ENCODE measurements at places on chromosomes 1 and 21.

- no peak for DNase-seq
Observed at GRCh38 chr1:214980921-214981320, 101.6 kb upstream of the KCNK2 start.

- DNase-seq = no peak
Observed at GRCh38 chr1:78665809-78666208, 16.2 kb downstream of the IFI44 start.

DNA sequence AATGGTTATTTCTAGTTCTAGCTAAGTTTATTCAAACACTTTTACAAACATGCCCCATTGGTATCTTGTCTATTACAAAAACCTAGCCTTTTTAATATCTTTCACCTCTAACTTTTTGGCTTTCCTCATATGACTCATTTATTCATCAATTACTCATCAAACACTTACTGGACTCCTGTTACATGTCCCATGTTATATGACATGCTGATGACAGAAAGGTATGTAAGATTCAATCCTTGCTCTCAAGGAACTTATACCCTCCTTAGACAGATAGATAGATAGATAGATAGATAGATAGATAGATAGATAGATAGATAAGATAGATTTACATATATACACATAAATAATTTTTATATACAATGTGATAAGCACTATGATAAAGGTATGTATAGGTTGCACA is 33.9 kb upstream of the INSL5 start:
- no peak for DNase-seq

DNA sequence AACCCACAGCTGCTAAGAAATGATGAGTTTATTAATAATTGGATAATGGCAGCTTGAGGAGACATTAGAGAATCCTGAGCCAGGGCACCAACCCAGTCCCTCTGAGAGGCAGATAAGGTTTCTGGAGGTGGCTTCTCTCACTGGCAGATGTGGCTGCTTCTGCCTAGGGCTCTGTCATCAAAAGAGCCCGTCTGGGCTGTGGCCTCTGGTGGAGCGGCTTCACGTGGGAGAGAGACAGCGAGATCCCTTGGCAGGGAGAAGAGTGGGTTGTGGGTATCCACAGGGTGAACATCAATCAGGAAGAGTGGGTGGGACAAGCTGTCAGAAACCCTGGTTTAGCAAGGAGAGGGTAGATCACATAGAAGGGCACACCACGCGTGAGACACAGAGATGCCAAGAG is 30.0 kb downstream of the VWA5B1 start:
- DNase-seq = no peak

DNA sequence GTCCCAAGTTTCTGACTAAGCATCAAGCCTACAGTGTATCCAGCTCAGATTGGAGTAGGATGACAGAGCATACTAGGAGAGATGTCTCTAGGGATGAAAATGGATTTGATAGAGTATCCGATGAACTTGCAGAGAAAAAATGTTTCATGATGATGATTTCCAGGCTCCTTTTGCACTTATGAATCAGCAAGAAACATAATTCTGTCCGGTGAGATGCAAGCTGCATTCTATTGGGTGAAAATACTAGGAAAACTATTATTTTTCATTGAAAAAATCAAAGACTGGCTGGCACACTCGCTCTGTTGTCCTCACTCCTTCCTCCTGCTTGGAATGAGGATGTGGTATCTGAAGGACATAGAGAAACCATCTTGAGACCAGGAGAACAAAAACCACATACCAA is 35.4 kb upstream of the RAB3GAP2 start:
- no peak for DNase-seq

- DNase-seq = peak; percentile 51
Observed at GRCh38 chr1:43315963-43316737, 15.4 kb downstream of the TIE1 start.

DNA sequence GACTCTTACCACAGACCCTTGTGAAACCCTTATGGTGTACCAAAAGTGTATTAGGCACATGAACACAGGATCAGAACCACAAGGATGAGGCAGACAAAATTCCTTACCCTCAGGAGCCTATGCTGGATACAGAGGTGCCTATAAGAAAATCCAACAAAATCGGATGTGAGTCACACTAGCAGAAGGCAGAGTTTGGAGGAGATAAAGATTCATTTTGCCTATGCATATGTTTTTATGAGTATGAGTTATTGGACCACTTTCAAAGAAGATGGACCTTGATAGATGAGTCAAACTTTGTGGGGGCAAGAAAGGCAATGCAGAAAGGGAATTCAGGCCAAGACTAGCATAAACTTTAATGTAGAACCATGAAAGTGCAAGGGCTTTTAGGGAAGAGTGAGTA is 17.0 kb downstream of the CAMK1G start:
- DNase-seq = no peak

DNA sequence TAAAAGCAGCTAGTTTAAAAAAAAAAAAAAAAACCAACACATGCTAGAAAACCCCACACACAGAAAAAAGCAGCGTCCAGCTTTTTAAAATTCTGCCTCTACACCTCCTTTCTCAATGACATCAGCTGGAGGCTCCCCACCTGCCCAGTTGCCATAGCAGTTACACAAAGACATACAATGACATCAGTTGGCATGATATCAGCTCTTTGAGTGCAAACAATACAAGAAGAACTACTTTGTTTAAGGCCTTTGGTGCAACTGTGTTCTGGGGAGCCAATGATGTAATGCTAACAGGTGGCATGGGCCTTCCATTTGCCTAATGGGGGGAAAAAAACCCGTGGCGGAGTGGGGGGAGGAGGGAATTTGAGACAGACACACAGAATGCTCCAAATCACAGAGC is 32.9 kb downstream of the DUSP10 start:
- DNase-seq = peak; percentile 70

DNA sequence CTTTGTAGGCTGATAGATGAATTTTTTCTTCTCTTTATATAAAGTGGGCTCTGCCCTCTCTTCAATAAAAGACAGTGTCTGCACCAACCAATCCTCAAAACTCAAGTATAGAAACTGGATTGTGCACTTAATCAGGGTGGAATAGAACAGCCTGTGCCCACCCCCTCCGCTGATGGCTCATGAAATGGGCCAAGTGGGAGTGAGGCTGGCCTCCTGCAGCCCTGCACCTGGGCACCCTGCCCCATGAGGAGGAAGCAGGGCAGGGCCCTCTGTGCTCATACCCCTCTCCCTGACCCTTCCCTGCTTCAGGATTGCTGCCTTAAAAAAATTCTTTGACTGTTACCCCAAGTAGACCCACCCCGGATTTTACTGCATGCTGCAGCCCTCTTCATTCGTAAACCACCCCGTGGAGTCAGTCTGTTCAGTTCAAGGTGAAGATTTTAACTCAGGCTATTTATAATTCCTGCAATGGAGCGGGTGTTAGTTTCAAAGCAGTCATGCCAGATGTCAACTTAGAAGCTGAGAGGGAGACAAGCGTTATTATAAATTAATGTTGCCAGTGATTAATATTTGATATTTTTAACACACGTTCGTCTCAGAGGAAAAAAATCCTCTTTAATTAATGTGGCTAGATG is 15.8 kb downstream of the PROK1 start:
- DNase-seq = no peak

- no peak for DNase-seq
Observed at GRCh38 chr1:19495000-19495656, 9.8 kb upstream of the CAPZB start.

GRCh38 chr1:63453232-63453631 is 69.8 kb downstream of the ITGB3BP start:
- no peak for DNase-seq

DNA sequence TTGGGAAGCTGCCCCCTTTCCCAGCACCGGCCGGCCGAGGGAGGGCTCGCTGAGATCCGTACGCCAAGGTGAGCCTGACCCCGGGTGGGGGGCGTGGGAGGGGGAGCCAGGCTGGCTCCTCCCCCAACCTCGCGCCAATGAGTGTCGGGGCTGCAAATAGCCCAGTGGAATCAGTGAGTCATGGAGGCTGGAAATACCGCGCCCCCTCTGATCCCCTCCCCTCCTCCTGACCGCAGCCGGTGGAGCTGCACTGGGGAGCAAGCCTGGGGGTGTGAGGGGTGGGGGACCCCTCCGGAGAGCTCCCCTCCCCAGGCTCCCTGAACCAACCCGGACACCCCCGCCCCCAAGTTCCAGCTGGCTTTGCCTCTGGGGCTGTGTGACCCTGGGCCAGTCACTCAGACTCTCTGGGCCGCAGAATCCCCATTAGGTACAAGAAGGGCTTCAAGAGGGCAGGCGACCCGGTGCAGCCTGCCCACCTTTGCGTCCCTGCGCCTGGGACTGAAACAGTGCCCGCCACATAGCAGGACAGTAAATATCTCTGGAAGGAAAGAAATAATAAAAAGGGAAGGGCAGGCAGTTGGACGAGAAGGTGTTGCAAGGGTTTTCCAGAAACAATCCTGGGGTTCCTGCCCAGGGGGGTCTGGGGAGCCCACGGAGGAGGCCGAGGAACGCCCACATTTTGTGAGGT is 4.5 kb downstream of the HSPB7 start:
- DNase-seq = peak; percentile 83

DNA sequence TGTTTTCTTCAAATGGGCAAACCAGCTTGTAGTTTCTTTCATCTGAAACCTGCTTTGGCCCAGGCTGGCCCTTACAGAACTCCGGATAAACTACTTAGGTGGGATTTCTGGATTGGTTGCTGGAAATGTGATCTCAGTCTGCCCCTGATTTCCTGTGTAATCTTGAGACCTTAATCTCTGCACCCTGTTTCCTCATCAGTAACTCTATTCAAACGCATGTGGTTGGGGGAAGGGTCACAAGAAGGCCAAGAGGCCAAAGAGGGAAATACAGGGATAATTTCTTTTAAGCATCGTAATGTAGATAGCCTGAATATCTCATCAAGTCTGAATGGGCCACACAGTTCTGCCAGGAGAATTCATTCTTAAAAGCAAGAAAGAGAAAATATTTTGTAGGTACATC is 483.6 kb downstream of the LTN1 start:
- no peak for DNase-seq

GRCh38 chr1:40240390-40240789 is 7.3 kb upstream of the TMCO2 start:
- no peak for DNase-seq

DNA sequence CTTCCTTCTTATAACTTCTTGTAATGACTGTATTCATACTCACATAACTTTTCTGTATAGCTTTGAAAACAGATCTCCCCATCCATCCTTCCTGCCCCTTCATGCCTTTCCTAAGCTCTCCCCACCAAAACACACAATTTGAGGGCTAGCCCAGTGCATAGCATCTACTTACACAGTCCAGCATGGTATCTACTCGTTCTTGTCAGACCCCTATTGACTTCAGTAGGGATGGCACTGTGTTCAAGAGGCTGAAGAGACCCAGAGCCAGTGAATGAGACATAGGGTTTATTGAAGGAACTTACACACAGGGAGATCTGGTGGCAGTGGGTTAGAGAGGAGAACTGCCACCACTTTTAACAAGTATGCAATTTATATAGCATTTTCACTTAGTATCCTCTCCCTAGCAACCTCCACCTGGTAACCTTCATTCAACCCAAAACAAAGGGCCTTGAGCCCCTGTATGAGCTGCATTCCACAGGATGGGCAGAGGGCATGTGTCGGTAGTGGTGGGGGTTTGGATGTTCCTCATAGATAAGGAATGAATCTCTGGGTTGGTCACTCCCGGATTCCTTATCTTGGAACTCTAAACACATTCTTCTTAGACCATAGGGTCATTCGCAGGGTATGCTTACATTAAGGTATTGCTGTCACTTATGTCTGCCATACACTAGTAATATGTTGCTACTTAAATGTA is 64.9 kb upstream of the GNG12 start:
- no peak for DNase-seq

DNA sequence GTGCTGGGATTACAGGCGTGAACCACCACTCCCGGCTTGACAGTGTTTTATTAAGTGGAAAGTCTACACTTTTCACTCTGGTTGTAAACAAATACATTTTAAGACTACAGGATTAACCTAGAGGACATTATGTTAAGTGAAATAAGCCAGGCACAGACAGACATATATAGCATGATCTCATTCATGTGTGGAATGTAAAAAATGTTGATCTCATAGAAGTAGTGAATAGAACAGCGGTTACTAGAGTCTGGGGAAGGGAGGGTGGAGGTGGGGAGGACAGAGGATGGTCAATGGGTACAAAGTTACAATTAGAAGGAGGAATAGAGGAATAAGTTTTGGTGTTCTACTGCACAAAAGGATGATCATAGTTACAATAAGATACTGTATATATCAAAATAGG is 16.9 kb downstream of the CTH start:
- no peak for DNase-seq

All from left forelimb (tissue), 1 donor.